Activated effector memory CD4-positive, alpha-beta T cell treated with Interleukin-2 at 50 U/mL for 16 hours (primary cell): ENCODE measurements at places on chromosomes 1 and 21.
A peak's percentile ranks its signal among the peaks of the same experiment; 100 is the strongest.

- DNase-seq: no peak
Observed at GRCh38 chr1:230979952-230980351, 1.1 kb downstream of the ARV1 start.

GRCh38 chr1:209743145-209743482, 12.7 kb upstream of the TRAF3IP3 start:
- DNase-seq: no peak

DNA sequence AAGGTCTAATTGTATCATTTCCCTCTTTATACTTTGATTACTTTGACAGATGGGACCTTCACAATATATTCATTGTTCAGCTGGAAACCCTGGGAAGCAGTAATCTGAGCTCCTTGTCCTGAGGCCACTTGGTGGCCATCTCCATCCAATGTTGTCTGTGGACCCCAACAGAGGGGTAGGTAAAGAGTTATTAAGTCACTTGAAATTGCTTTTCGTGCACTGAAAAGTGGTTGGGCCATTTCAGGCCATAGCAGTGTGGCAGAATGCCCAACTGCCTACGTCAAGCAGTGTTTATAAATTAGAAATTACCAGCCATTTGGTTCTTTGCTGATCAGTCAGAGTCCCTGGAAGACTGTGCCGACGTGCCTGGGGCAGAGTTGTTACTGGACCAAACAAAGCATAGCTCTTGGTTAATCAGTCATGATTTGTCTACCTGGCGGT, 308.3 kb upstream of the USP25 start:
- DNase-seq: no peak

GRCh38 chr1:201662646-201663045, 123.7 kb downstream of the NAV1 start:
- DNase-seq: no peak

- no peak for DNase-seq
Observed at GRCh38 chr1:14674030-14674429, 75.5 kb downstream of the KAZN start.

DNA sequence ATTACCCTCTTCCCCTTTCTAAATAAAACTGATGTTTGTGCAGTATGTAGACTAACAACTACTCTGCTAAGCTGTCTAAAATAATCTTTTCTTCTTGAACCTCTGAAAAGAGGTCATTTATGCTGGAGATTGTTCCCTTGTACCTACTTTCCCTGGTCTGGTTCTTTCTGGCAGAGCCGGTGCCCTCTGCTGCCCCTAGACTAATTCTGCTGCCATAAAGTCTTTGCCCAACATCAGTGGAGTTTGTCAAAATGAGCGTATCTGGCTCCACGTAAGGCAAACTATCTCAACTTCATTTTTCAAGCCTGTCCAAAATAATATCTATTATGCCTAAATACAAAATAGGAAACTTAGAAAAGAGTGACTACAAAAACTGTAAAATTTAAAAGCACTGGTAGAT, 30.9 kb upstream of the ANGPTL7 start:
- DNase-seq: no peak

GRCh38 chr1:50333595-50333974, 89.7 kb downstream of the DMRTA2 start:
- peak; percentile 11 for DNase-seq

GRCh38 chr1:244653439-244654107, 647 bp downstream of the DESI2 start:
- no peak for DNase-seq

DNA sequence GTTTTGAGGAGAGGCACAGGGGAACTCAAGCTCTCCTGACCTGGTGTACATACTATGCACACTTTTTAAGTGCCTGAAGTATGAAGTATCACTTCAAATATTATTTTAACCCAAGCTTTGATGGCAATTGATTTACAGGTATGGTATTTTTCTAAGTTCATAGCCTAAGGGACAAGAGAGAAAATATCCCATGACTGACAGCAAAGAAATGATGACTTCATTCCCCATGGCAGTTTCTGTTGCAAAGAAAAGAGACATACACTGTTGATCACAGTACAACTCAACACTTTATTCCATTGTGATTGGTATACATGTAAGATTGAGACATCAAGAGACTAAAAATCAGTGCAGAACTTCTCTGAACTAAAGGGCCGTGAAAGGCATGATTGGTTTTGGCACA, 41.8 kb upstream of the BCL10 start:
- no peak for DNase-seq

GRCh38 chr1:172120381-172120780, 279.1 kb downstream of the DNM3 start:
- DNase-seq: no peak

DNA sequence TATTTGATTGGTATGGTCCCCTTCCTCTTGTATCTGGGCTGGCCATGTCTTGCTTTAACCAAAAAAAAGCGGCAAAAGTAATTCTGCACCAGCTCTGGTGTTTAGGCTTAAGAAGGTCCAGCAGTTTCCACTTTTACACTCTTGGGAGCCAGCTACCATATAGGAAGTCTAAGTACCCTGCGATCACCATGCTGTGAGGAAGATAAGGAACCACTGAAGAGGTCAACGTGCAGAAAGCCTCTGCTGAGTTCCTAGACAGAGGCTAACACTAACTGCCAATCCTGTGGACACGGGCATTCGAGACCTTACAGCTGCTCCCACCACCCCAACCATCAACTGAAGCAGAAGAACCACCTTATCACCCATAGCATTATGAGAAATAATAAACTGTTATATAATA, 331.4 kb downstream of the VAV3 start:
- no peak for DNase-seq

DNA sequence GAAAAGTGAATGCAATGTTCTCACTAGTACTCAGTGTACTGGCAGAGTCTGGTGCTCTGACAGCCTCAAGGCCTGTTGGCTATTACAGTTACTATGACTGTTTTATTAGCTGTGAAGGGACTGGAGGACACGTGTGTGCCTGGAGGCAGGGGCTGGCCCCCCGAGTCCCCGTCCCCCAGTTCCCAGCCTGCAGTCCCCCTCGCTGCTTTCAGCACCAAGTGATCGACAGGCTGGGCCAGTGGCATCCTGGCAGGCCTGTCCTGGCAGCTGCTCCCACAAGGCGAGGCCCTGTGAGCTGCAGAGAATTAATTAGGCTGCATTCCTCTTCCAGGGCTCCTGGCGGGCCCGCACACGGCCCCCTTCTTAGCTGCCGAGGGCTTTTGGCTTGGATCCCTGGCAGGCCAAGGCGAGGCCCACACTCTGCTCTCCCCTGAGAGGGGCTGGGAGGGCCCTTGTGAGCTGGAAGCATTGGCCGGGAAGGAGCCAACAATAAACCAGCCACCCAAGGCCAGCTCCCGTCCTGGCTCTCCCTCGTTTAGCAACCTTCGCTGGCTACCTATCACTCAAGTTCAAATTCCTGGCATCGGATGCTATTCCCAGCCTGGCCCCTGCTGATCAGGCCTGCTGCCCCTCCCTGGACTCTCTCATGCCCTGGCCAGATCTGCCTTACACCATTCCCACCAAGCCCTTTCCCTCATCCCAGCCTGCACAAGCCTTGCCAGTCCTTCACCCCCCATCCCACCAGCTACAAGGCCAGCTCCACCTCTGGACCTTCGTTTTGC, 9.8 kb downstream of the EDN2 start:
- DNase-seq: no peak

GRCh38 chr1:147723691-147724323, 36.6 kb downstream of the GJA5 start:
- no peak for DNase-seq

GRCh38 chr1:235632506-235633401, 16.8 kb downstream of the GNG4 start:
- DNase-seq: no peak

GRCh38 chr1:16187748-16188401, 24.6 kb downstream of the ARHGEF19 start:
- peak; percentile 60 for DNase-seq

GRCh38 chr1:32874860-32875752, 4.4 kb upstream of the FNDC5 start:
- no peak for DNase-seq

DNA sequence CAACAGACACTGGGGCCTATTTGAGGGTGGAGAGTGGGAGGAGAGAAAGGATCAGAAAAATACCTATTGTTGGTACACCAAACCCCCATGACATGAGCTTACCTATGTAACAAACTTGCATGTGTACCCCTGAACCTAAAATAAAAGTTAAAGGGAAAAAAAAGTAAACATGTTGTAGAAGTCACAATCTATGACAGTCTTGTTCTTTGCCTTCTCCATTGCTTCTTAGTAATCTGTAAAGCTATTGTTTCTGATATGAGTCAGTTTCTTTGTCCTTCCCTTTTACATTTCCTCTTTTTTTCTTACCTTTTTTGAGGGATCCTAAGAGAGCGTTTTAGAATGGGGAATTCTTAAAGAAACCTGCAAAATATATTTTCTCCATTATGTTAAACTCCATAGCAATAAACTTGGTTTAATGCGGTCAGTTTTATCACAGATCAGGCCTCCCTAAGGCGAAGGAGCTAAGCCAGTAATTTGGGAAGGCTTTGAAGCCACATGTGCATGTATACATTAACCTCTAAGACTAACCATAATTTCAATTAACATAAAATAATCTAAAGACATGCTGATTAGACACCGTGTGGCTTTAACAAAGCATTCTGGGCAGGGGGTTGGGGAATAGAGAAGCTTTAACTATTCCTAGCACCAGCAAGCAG, 77.8 kb upstream of the C1orf105 start:
- DNase-seq: no peak

DNA sequence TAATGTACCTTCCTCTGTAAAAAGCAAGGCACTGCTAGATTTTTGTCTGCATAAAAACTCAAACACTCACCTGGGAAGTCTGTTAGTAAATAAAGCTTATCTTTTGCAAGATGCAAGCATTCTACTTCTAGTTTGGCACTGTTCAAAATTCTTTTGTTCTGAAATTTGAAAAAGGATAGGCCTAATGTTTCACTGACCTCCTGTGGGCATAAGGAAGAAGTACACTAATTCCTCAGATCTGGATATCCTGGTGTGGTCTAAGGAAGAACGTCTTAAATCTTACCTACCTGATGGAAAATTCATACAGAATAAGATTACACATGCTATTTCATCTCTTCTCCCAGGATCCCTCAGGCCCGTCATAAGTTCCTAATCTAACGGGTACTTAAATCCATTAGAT, 93.5 kb upstream of the CAMK1G start:
- DNase-seq: no peak

GRCh38 chr21:41477641-41478318, 30.2 kb downstream of the TMPRSS2 start:
- DNase-seq: no peak

DNA sequence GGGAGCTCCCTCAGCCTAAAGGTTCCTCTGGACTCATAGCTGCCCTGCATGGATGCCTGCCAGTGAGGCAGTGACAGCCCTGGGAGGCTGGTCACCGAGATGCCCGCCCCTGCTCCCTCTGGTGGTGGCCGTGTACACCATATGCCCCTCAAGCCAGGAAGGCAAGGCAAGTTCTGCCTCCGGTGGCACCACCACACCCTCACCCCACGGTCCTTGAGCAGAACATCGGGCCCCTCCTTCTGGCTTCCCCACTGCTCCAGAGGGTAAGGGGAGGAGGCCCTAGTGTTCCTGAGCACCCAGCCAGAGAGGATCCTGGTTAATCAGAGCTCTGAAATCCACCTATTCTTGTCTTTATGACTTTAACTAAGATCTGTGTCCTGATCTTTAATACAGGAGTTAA, 1.5 kb upstream of the S100A14 start:
- peak; percentile 50 for DNase-seq

- DNase-seq: no peak
Observed at GRCh38 chr1:228171221-228171891, 5.8 kb downstream of the IBA57 start.

- no peak for DNase-seq
Observed at GRCh38 chr1:118993700-118994026, 5.5 kb upstream of the TBX15 start.

- DNase-seq: no peak
Observed at GRCh38 chr1:51627672-51628071, 10.8 kb downstream of the OSBPL9 start.

DNA sequence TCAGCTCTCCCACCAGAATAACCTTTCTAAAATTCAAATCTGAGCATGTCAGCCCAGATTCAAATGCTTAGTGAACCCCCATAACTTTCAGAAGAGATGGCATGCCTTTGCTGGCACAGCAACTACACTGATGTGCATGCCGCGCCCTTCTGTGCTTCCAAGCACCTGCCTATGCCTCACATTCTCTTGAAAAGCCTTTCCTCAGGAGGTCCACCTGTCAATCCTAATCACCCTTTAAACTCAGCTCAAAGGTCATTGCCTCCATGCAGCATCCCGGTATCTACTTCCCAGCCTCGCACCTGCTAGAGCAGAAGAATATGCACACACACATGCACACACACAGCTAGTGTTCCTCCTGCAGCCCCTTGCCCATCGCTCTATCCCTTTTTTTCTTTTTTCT, 5.2 kb upstream of the S100A2 start:
- DNase-seq: no peak

DNA sequence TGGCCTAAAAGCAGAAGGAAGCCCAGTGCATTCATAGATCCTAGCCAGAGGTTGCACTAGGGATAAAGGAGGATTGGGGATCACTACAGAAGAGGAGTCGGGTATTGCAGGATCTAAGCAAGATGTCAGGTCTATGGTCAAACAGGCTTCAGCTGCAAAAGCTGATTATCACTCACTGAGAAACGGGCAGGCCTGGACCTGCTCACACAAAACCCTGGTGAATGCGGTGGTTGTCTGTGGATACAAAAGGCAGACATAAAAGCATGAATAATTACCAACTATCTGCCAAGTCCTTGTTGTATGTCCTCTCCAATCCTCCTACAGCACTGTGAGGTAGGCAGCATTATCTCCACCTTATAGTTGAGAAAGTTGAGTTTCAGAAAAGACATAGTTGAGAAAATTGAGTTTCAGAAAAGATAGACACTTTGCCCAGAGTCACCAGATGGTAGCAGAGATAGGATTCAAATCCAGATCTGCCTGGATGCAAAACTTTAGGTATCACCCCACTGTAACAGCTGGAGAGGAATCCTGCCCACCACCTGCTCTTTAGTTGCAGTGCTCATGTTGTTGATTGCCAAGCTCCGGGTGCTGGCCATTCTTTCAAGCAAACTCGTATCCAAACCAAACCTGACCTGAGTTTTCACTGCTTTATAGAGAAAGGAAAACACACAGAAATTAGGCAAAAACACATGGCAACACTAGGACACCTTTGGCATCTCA, 49.6 kb upstream of the HOOK1 start:
- no peak for DNase-seq

DNA sequence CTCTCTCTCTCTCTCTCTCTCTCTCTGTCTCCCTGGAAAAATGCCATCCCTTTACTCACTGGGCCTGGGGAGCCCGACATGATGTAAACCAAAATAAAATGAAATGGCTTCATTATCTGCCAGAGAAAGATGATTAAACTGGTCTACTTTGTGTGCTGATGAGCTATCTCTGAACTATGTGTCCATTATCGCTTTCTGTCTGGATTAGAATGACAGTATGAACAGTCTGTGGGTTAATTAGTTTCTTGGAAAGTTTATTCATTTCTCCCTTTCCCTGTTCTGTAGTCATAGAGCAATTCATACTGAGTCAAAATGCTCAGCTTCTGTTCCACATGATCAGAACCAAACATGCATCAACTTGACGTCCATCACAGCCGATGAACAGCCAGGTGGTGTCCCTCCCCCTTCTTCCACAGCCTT, 72.4 kb upstream of the KCND3 start:
- DNase-seq: no peak
